ENCODE measurements at places on chromosomes 16 and 17.

DNA sequence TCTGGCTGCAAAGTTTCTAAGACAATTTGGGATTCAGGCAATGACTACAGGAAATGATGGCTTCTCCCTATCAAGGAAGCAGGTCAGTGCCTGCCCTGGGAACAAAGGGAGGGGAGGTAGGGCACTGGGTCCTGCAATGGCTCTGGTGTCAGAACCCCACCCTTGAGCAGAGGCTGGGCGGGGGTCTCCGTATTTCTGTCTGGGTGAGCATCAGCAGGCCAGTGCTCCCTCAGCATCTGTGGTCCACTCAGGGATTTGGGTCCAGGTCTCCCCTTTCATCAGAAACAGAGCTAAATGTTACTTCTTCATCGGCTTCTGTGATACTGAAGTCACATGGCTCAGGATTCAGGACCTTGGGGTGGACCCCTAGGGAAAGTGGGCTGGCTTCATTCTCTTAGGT lies 195.5 kb upstream of the CDH5 start:
- no peak for DNase-seq

GRCh38 chr16:3935921-3936320 lies 55.4 kb upstream of the CREBBP start:
- DNase-seq: no peak

DNA sequence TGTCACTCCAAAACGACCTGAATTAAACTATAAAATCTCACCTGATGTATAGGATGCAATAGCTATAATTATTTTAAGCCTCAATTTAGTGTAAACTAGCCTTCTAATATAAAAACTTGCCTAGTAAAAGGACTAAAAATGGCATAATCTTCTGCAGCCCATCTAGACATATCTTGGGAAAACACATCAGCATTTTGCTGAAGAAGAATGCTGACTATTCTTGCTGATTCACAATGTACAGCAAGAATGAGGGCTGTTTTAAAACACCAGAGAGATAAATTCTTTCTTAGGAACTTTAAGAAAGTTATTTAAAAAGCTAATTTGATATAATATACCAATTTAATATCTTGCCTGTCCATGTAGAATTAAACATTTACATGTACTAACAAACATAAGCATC lies 63.2 kb downstream of the SHCBP1 start:
- no peak for DNase-seq

DNA sequence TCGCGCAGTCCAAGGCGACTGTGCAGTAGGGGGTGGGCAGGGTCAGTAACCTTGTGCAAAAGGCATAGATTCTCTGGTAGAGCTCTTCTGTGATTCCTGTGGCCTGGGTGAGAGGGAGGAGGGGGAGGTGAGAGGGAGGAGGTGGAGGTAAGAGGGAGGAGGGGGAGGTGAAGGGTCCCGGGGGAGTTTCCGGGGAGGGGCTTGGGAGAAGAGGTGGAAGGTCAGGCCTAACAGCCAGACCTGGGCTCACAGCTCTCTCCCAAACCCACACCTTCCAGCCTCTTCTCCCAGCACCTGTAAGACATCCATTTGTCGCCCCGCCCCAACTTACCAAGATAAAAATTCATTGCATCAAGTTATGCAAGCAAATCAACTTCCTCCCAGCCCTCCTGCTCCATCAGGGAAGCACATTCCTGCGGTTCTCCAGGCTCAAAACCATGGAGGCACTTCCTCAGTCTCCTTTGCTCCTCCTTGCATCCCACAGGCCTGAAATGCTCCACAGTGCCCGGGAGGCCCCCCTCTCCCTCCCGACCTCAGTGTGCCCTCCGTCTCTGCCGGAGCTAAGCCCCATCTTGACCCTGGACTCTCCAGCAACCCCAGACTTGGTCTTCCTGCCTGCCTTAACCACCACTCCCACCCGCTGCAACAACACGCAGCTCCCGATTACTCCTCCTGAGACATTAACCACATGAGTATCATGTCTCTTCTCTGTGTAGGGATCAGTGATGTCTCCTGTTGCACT lies 30.5 kb downstream of the PIK3R6 start:
- DNase-seq: no peak

GRCh38 chr16:49601576-49601975 lies 228.0 kb downstream of the C16orf78 start:
- no peak for DNase-seq

DNA sequence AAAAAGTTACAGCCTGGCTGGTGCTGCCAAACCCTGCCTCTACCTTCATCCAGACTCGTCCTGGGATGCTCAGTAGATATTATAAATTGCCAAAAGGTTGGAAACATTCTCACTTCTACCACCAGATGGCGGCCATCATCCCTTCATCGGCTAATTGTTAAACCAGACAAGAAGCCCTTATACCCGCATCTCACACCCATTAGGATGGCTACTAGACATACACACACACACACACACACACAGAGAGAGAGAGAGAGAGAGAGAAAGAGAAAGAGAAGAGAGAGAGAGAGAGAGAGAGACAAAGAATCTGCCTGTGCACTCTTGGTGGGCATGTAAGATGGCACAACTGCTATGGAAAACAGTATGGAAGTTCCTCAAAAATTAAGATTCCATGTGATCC lies 15.0 kb upstream of the SCIMP start:
- DNase-seq: peak; percentile 54

DNA sequence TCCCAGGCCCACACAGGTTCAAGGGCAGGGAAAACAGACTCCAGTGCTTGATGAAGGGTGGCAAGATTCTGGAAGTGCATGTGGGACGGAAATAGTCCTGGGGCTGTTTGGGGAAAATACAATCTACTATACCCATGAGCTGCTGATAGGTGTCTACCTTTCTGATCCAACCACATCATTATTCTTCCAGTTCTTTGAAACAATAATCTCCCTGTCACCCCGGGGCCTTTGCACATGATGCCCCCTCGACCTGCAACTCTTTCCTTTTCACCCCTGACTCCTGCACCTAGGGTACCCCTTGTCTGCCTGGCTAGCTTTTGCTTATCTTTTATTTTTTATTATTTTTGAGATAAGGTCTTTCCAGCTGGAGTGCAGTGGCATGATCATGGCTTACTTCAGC lies 45.0 kb downstream of the LDHD start:
- no peak for DNase-seq

GRCh38 chr17:29042026-29042678 lies 789 bp upstream of the PIPOX start:
- no peak for DNase-seq

DNA sequence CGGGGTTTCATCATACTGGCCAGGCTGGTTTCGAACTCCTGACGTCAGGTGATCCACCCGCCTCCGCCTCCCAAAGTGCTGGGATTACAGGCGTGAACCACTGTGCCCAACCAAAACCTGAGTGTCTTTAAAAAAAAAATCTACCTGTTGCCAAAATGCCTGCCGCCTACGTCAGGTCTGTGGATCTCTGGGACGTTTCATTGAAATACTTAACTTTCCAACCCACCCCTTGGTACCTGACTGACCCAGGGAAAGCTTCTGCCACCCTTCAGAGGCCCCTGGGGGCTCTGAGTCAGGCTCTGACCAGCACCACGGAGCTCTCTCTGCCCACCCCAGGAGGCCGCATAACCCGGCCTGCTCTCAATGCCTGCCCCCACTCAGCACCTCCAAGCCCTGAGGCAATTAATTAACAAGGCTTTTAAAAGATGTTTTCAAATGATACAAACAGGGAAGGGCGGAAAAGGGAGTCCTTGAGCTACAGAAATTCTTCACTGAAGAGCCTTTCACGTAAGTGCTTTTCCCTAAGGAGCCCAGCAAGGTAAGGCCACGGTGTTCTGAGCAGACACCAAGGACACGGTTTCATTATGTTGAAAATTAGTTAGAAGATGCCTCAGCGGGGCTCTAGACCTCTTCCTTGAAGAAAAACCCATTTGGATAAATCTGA lies 29.3 kb upstream of the GSG1L start:
- DNase-seq: no peak

DNA sequence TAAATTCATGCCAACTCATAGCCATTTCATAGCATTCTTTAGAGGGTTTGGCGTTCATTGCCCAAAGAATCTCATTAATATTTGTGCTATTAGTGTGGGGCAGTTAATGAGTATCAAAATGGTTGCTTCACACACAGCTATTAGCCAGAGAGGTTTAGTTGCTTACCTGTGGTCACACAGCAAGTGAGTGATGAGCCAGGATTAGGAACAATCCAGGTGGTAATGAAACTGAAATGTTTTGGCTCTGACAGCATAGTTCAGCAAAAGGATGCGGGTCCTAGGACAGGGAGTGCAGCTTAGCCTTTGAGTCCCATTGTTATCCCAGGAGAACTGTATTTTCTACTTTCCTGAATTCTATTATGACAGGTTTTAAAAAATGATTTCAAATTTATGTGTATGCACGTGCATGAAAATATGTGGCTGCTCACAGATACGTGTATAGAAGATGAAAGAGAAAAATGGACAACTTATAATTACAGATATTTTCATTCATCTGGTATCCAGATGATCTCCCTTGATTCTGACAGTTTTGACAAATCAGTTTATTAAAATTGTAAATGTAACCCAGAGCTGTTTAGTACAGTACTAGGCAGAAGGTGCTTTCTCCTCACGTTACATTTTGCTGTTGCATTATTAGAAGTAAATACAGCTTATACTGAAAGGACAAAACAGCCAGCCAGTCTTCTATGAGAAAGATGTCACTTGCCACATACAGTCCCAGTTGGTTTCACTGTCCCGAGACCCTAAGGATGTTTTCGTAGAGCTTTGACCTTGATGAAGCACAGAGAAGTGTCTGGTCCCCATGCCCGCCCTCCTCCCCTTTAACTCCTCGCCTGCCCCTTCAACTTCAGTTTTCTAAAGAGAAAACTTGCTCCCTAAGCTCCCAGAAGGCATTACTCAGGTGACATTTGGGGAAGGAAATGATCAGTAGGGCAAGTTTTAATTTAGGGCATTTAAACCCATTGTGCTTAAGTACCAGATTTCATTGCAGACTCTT lies 99.8 kb upstream of the TBX2 start:
- no peak for DNase-seq

DNA sequence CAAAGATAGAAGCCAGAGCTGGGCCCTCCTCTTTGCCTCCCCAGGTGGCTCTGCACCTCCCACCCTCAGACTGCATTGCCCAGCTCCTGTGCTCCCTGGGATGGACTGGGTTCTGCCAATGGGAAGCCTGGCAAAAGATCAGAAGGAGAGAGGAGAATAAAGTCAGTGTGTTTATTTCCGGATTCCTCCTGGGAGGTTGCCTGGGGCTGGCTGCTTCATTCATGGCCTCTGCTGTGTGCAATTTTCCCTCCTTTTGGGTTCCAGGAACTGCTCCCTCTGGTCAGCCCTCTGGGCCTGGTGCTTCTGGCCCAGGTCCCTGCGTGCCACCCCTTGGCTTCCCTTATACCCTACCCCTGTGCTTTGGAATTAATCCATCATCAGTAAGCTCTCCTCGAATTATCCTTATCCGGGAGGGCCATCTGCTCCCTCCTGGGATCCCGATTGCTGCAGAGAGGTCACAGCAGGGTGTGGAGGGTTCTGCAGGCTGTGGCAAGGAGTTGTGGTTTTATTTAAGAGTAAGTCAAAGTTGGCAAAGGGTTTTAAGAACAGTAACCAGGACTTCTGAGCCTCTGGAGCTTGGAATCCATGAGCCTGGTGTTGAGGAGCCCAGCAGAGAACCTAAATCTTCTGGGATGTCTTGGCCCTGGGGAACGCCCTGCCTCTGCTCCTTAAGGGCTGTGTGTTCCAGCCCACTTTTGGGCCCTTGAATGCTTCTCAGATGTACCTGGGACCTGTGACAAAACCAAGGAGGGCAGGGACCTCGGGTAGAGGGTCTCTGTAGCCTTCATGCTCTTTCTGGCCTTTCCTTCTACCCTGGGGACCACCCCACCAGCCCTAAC lies 8.2 kb upstream of the MMP2 start:
- DNase-seq: peak; percentile 94

DNA sequence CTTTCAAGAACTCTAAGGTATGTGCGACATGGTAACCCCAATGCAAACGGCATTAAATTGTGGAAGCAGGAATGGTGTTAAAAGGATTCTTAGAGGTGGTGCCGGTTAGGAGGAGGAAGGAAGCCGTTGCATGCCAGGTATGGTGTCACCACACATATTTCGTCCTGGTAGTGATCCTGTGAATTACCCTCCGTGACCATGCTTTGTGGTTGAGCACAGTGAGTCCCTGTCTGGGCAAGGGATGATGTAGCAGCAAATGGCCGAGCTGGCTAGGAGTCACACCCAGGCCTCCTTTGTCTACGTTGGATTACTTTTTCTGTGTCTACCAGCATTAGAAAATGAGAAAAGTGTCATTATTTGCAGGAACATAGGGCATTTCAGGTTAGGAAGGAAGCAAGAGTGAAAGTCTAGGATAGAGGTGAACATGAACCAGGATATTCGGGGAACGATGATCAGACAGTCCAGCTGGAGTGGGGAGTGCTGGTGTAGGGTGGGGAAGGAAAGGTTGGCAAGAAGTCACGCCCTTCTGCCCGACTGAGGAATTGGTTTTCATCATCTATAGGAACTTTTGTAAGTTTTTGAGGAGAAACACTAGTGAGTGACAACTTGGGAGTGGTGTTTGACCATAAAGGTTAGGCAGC lies 123.5 kb downstream of the PRKCA start:
- no peak for DNase-seq

GRCh38 chr16:48053418-48053745 lies 102.4 kb downstream of the ABCC12 start:
- peak; percentile 16 for DNase-seq

DNA sequence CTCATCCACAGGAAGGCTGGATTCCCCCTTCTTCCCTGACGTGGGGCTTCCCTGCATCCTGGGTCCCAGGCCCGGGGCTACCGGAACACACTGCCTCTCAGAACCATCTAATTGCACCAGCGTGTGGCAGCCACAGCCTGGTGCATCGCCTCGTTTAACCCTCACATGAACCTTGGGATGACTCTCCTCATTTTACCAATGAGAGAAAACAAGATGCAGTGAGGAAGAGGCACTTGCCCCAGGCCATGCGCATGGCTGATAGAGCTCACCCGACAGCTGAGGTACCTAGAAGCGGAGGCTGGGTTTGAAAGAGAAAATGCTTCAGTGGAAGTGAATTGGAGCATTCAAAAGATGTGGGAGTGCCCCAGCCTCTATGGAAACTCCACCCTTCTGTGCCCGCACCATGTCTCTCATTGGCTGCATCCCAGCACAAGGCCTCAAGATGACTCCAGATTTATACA lies 162.3 kb downstream of the KATNIP start:
- DNase-seq: no peak

- DNase-seq: no peak
These were observed 21.8 kb downstream of the KLHL36 start for GRCh38 chr16:84670063-84670462.

DNA sequence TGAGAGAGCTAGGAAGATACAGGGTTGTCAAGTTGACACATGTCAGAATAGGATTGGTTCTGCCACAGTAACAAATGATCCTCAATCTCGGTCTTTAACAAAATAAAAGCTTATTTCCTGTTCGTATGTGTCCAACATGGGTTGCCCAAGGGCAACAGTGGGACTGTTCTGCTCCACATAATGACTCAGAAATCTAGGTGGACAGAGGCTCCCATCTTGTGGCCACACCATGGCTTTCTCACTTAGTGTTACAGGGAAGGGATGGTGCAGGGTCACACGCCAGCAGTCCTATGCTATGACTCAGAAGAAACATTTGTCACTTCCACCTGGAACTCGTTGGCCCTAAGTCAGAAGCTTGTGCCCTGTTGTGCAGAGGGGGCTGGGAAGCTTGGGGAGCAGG lies 364.9 kb downstream of the SNX29 start:
- DNase-seq: peak; percentile 23

GRCh38 chr17:18017958-18018357 lies 21.0 kb downstream of the ATPAF2 start:
- peak; percentile 30 for DNase-seq

All from H4 (cell line).